ENCODE measurements at places on chromosomes 5 and 9.

- no peak for DNase-seq
Measured at GRCh38 chr5:82312373-82312856, 34.3 kb upstream of the RPS23 start.

DNA sequence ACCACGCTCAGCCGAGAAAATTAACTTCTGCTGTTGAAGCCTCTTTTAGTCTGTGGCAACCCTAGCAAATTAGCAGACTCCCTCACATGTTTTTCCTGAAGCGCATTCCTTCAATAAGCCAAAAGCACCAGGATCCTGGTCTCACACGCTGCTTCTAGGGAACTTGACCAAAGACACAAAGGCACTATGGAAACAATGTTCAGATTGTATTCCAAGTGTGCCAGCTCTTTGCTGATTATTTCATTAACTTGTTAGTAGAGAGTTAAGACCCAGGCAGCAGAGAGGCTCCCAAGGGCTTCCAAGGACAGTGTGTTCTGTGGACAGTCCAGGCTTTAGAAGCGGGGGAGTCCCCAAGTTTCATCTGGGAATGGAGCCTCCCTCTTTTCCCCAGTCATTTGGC is 94.4 kb upstream of the BASP1 start:
- no peak for DNase-seq

DNA sequence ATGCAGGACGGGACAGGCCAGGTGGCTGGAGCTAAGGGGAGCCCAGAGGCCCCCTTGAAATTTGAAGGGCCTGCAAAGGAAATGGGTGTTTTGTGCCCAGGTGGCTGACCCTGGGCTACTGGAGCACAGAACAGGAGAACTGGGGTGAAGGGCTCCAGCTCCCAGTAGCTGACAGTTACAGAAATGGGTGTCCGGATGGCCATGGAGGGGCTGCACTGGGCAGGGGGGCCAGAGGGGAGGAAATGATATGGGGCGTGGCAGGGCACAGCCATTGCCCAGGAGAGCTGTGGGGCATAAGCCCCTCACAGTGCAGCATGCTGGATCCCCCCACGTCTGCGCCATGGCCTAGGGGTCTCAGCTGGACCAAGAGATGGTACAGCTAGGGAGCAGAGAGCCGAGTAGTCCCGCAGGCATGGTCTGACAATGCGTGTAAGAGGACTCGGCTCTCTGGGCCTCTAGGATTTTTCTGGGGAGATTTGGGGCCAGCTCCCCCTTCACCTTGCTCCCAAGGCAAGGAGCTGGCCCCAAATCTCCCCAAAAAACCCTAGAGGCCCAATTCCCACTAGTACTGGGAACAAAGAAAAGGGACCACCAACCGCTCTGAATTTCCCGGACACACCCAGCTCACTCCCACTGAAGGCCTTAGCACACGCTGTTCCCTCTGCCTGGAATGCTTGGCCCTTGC is 7.9 kb upstream of the CARD19 start:
- DNase-seq, result no peak

- no peak for DNase-seq
Measured at GRCh38 chr5:2430606-2431005, 320.9 kb downstream of the IRX2 start.

- no peak for DNase-seq
Measured at GRCh38 chr9:13520069-13520468, 240.6 kb upstream of the MPDZ start.

Measured in stimulated activated CD8-positive, alpha-beta memory T cell treated with anti-CD3 and anti-CD28 coated beads, Interleukin-4, amount 100 ng/mL, for 4 hours (primary cell).